ENCODE measurements at places on chromosomes 13 and 19. TPM values are rescaled to one million over a fixed set of nuclear protein-coding genes. Genes with fewer than 3 reads are reported as not detected.

The SYCN gene
- total RNA-seq: not detected

The ZNF497 gene
- total RNA-seq: 0.87 TPM

The PROSER1 gene
- 9.1 TPM for total RNA-seq

The ATP11A gene
- 9.2 TPM for total RNA-seq

The FUT6 gene
- total RNA-seq: not detected

The YJEFN3 gene
- 0.33 TPM for total RNA-seq

The GAPDHS gene
- total RNA-seq: 0.17 TPM

The MAP4K1 gene
- total RNA-seq: 0.58 TPM

The RCBTB1 gene
- 39.7 TPM for total RNA-seq

The ATCAY gene
- total RNA-seq: not detected
